ENCODE measurements at places on chromosomes 7 and 10.
A peak's percentile ranks its signal among the peaks of the same experiment; 100 is the strongest.

GRCh38 chr10:54402576-54402975, 398.5 kb downstream of the PCDH15 start:
- DNase-seq = peak; percentile 14

DNA sequence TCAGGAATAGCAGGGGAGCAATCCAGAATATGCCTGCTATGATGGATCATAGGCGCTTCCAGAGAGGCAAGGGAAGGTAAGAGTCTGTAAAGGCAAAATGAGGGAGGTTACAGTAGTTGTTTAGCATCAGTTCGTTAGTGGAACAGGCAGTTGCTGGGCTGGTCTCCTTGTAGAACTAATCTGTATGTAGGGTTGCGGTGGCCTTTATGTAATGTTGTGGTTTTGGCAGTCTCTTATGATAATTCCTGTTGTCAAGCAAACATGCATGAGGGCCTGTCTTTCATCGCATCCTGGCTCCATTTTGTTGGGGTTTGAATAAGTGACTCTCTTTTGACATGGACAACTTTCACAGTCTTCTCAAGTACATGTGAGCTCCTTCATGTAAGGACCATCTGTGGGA, 427.8 kb upstream of the LRGUK start:
- DNase-seq = no peak

DNA sequence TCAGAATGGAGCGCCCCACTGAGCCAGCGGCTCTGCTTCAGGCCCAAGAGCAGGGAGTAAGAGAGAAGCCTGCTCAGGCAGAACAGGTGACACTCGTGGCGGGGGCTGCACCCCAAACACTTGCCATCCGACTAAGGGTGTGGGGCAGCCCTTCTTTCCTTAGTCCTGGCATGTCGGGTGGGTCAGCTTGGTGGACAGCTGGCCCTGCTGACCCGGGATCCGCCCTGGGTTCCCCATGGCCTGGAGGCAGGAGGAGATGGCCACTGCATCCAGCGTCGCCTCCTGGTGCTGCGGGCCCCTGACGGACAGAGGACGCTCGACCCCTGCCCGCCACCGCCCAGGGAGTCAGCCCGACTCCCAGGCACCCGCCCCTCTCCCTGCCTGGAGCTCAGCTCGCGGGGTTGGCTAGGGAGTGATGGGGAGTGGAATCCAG, 1.2 kb upstream of the PAOX start:
- DNase-seq = no peak

GRCh38 chr7:128737867-128738385, 1.2 kb upstream of the CALU start:
- peak; percentile 44 for DNase-seq

- no peak for DNase-seq
Measured at GRCh38 chr7:36760856-36761762, 36.8 kb upstream of the AOAH start.

GRCh38 chr10:62399211-62399610, 25.0 kb downstream of the ZNF365 start:
- DNase-seq = no peak

- DNase-seq = no peak
Measured at GRCh38 chr7:151204383-151205032, 5.8 kb downstream of the H2BK1 start.

GRCh38 chr7:16891338-16891737, 9.6 kb upstream of the AGR3 start:
- peak; percentile 63 for DNase-seq

DNA sequence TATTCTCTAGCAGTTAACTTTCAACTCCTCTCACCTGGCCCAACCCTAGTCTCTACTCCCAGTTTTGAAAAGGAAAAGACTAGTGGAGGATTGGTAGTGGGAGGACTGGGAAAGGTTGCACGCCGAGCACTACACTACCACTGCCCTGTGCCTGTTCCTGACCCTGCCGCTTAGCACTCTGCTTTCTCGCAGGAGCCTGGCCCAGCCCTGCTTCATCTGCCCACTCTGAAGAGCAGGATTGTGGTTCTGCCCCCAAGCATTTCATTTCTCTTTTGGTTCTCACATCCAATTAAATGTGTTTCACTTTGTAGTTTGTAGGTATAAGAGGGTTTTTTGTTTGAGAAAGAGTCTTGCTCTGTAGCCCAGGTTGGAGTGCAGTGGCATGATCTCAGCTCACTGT, 31.5 kb upstream of the RBM20 start:
- no peak for DNase-seq

DNA sequence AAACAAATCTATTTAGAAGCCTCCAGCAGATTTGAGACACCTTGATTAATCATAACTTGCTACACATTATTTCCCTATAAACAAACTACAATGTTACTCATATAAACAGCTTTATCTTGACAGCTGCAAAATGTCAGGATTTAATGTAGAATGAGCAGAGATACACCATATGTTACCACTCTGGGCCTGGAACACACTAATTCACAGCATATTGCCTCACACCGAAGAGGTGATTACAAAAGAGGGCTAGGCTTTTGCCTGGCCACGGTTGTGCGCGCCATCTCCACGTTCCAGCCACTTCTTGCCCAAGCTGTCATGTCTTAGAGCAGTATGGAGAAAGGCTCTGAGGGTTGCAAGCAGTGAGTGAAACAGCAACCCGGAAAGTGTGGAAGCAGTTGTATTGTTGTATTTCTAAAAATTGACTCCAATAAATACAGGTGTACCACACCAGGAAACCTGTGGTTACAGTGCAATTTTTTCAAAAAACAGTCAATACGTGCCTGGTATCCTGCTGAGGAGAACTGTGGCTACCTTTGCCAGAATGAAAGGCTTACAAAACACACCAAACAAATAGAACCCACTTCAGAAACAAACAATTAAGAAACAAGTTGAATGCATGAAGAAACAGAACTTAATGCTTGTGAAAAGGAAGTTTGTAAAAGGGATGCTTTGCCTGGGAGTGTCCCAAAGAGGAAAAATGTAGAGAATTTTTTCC, 498.1 kb downstream of the PLXNA4 start:
- DNase-seq = no peak

- peak; percentile 25 for DNase-seq
Measured at GRCh38 chr10:51867956-51868355, 168.6 kb upstream of the CSTF2T start.

GRCh38 chr10:67864607-67865371, 19.7 kb upstream of the SIRT1 start:
- DNase-seq = peak; percentile 53

DNA sequence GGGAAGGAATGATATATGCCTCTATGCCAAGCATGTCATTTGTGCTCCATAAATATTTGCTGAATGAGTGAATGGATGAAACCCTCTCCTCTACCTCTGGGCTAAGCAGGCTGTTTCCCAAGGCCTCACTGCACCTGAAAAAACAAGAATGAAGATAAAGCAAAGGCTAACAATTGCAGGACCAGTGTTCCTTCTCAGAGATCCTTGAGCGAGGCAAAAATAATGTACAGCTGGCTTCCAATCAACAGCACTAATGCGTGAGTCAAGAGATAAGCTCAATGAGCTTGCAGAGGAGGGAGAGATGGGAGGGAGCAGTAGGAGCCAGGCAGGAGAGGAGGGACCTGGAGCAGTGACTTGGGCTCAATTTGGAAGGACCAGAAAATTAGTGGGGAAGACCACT, 144.5 kb upstream of the NFE2L3 start:
- no peak for DNase-seq

DNA sequence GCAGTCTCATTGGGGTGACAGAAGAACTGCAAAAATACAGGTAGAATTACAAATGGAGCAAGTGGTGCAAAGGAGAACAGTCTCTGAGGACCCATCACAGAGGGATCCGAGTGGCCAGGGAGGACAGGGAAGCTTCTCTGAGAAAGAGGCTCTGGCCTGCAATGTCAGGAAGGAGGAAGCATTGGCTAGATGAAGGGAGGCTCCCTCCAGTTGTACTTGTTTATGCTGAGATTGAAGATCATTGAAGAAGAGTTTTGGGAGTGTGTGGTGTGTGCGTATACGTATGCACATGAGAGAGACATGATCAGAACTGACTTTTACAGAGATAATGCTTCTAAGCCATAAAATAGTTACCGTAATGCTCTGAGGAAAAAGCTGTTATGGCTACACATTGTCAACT, 274.7 kb upstream of the FZD8 start:
- no peak for DNase-seq

GRCh38 chr10:116774728-116775151, 32.4 kb upstream of the HSPA12A start:
- DNase-seq = no peak

DNA sequence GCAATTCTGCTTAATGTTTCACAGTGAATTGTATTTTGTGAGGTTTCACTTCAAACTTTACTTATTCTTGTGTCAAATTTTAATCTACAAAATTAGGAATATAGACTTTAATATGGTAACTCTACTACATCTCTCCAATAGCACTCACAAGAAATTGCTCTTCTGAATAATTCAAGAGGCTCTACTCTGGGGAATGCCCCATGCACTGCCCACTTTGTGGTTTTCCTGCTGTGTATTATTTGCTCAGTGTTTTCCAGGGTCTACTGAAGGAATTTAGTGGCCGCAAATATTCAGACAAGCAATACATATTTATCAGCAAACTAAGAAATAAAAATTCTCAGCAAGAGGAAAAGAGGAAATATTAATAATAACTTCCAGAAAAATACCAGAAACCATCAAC, 611.4 kb downstream of the TNS3 start:
- no peak for DNase-seq

- peak; percentile 46 for DNase-seq
Measured at GRCh38 chr10:6269953-6270867, 67.5 kb downstream of the PFKFB3 start.

- DNase-seq = peak; percentile 87
Measured at GRCh38 chr7:128031901-128032604, 816 bp upstream of the LRRC4 start.

- no peak for DNase-seq
Measured at GRCh38 chr7:49800031-49800430, 26.6 kb downstream of the VWC2 start.
